ENCODE measurements at places on chromosomes 7 and 10.
A peak's percentile ranks its signal among the peaks of the same experiment; 100 is the strongest.

DNA sequence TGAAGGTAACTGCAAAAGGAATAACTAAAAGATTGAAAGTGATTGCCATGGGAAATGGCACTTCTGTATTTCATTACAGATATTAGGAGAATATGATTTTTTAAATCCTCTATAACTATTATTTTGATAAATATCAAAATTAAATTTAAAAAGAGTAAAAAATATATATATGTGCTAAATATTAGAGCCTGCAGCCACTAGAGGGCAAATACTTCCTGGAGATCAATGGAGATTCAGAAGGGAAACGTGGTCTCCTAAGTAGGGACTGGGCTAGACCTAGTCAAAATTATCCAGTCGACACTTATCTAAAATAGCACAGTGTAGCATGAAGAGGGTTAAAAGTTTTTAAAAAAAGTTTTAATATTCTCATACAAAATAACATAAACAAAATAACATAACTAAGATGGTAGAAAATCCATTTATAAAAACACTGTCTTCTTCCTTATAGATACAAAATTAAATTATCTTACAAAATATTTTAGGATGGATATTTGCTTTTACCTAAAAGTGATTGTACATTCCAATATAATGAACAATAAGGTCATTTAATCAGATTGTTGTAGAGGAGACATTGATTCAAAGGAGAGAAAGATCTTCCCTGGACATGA, 434.3 kb downstream of the MDFIC start:
- no peak for DNase-seq

DNA sequence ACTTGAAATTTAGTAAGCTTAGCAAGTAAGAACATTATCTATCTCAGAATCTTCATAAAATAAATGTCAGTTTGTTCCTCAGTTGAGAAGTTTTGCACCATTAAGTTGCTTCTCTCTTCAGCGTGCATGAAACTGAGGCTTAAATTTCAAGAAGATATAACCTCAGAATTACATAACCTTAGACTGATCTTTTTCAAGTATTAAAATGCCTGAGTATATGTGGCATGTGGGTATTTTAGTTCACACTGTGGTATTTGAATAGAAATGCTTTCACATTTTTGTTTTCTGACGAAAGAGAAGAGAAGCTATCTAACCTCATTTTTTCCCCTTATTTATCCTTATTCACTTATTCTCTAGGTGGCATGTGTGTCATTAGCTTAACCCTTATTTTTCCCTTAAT, 104.1 kb downstream of the PHF14 start:
- no peak for DNase-seq

- peak; percentile 85 for DNase-seq
Measured at GRCh38 chr7:41943094-41943577, 240.2 kb upstream of the INHBA start.

DNA sequence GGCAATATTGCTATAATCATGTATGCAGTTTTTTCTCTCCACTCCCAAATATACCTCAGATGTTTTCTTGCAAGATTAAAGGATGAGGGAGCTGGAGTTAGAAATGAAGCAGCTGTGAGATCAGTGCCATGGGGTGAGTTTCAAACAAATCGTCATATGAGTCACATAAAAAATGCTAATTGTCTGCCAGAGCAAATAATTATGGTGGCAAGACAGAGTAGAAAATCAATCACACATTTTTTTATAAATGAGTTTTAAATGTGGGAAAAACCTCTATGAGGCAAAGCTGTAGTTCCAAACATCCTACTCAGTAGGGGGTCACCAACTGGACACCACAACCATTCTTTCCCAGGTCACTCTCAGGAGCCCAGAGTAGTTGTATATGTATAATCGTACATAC, 55.3 kb downstream of the CH25H start:
- DNase-seq = no peak

GRCh38 chr7:8278183-8278582, 16.2 kb upstream of the ICA1 start:
- no peak for DNase-seq

DNA sequence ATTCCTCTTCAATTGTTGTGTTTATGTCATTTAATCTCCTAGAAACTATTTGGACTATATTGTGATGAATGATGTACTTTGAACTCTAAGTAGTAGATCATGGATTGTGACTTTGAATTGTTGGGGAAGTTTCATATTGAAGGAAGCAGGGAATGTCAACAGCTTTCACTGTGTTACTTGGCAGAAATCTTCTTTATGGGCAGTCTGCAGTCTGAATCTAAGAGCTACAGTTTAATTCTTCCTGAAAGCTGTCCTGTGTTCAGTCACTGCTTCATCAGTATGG, 91.6 kb downstream of the PPP1R9A start:
- DNase-seq = no peak

DNA sequence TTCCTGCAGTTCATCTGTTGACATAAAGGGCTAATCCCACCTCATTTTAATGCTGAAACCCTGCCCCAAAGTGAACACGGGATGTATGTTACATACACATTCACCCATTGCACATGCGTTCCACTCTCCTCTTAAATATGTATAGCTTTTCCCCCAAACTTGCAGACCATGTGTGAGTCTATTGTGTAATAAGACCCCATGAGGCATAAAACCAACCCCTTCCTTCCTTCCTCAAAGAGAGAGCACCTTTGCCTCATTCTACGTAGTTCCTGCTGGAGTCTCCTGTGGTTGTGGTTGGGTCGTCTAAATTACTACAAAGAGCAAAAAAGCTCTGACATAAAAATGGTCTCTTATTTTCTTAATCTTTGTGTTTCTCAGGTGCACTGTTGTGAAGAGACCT, 345.7 kb upstream of the KLF6 start:
- no peak for DNase-seq

DNA sequence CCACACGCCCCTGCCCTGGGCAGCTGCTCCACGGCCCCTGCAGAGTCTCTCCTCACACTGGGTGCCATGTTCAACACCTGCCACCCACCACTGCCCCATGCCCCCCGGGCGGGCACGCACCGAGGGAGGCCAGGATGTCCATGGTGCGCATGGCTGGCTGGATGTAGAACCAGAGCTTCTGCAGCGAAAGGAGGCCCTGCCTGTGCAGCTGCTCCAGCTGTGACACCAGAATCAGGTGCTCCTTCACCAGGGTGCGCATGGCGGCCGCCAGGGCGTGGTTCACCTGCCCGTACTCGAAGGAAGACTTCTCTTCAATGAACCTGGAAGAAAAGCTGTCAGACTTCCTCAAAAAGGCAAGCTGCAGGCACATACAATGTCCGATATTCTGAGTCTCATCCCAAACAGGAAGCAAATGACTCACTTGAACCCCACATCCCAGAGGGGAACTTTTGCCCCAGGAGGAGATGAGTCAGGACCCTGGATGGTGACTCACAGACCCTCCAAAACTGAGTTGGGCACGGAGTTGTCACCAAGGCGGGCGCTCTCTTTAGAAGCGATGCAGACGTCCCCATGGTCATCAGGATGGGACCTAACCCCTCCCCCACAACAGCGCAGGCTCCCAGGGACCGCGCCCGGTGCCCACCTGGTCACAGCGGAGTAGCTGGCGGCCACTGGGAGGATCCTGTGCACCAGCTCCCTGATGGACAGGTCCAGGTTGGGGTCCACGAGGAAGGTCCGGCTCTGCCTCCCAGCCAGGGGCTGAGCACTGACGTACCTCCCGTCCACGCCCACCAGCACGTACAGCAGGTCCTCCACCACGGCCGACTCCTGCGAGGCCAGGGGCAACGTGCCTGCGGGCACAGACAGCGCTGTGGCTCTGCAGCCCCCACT, 15.5 kb downstream of the TUBGCP2 start:
- no peak for DNase-seq

DNA sequence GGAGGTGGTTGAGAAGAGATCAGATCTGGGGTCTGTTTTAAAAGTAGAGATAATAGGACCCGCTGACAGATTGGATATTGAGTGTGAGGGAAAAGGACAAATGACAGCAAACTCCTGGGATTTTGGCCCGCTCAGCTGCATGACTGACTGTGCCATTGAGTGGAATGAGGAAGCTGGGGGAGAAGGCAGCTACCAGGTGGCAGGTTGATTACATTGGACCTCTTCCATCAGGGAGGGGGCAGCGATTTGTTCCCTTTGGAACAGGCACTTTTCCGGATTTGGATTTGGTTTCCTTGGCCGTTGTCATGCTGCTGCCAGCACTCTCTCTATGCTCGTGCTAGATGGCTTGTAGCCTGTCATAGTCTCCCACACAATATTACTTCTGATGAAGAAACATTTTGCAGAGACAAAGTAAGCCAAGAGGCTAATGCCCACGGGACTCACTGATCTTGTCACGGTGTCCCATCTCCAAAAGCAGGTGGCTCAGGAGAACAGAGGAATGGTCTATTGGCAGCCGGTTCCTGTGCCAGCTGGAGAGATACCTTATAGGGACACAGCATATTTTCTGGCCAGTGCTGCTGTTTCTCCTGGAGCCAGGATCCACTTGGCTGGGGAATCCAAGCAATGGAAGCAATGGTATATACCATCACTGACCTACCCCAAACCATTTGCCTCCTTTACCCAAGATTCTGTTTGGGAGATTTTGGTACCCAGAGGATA, 69.1 kb upstream of the WAC start:
- no peak for DNase-seq

DNA sequence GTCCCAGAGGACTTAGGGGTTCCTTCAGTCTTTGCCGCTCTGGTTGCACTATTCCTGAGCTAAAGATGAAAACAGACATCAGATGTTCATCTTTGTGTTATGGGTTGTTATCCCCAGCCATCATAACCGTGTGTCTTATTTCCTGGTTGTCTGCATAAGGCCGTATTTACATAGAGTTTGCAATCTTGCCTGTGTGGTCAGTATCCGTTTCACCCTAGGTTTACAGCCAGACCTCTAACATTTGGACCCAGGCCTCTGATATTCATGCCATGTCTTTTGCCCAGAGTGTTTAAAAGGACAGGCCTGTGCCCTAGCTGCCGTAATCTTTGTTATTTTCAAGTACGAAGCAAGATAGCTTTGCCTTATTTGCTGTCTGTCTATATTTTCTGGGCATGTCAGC, 26.6 kb downstream of the LRRC4 start:
- DNase-seq = no peak

DNA sequence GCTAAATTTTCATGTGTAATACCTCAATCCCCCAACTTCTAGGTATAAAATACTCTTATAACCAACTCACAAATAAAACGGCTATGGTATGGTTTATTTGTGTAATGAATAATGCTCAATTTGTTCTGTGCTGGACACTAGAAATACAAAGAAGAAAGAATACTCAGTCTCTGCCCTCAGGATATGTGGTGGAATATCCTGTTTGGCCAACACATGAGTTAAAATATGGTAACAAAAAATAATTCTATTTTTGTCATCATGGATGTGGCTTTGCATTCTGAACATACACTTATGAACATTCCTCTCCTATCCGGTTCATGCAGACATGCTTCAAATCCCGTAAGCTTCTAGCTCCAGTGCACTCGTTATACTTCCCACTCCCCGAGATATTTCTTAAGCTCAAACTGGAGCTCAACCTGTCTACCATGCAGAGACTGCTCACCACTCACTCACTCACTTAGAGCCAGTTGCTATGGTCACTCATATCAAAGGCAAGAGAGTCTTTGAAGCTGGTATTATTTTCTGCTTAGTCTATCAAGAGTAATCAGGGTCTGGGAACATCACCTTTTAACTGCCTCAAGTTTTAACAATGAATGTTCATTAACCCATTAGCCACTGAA, 53.8 kb upstream of the SLC16A12 start:
- DNase-seq = no peak

DNA sequence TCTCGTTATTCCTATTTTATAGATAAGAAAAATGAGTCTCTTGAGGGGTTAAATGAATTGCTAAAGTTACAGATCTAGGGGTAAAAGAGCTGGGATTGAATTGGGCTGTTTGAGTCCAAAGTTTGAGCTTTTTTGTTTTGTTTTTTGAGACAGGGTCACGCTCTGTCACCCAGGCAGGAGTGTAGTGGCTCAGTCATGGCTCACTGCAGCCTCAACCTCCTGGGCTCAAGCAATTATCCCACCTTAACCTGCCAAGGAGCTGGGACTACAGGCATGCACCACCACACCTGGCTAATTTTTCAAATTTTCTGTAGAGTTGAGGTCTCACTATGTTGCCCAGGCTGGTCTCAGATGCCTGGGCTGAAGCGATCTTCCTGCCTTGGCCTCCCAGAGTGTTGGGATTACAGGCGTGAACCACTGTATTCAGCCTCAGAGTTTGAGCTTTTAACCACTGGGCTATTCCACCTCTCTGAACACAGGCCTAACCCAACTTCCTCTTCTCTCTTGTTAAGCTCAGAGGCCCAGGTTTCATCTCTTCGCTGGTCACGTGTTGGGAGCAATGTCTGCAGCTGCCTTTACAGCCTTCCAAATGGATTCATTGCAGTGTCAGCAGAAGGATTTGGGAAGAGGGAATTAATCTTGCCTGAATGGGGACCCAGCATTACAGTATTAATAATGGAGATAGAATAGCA, 8.0 kb downstream of the SUFU start:
- no peak for DNase-seq

GRCh38 chr10:124949543-124949942, 7.6 kb downstream of the ZRANB1 start:
- no peak for DNase-seq

DNA sequence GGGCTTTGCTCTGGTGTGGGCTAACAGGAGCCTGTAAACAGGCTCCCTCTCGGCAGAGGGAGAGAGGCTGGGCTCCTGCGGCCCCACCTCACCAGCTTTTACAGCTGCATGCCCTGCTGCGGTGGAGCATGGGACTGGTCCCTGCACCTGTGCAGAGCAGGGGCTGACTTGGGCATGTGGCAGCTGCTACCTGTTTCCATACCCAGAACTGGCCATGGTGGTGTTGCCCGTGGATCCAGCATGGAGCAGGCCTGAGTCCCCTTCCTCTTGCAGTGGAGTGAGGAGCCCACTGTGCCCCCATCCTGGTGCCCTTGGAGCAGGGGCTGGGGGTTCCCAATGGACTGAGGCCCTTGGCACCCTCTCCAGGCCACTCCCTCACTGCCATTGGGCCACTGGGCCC, 91.9 kb upstream of the MGMT start:
- no peak for DNase-seq

DNA sequence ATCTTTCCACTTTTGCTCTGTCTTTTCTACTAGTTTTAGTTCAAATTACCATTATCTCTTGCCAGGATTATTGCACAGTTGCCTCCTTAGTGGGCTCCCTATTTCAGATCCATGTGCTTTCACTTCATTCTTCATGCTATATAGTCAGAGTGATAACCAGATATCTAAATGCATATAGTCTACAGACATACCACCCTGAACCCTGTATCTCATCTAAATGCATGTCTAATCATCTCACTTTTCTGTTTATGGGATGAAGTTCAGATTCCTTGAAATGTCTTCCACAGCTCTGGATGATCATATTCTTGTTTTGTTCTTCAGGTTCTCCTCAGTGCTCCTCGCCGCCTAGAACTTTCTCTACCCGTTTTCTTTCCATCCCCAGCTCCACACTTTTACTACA, 13.8 kb downstream of the RSBN1L start:
- DNase-seq = no peak

GRCh38 chr10:75400163-75400770, 1.3 kb downstream of the ZNF503 start:
- no peak for DNase-seq
